Upper lobe of right lung (tissue), 1 donor: ENCODE measurements at places on chromosomes 1 and 21. TPM values are rescaled to one million over a fixed set of nuclear protein-coding genes. Genes with fewer than 3 reads are reported as not detected.
A peak's percentile ranks its signal among the peaks of the same experiment; 100 is the strongest.

- DNase-seq: peak; percentile 73
- peak overlapping the region; percentile 73 for H3K27ac ChIP-seq
- H3K36me3 ChIP-seq: no peaks in the 10 kb centered on the region
These were observed 7.0 kb upstream of the HEYL start for GRCh38 chr1:39646232-39647081.

DNA sequence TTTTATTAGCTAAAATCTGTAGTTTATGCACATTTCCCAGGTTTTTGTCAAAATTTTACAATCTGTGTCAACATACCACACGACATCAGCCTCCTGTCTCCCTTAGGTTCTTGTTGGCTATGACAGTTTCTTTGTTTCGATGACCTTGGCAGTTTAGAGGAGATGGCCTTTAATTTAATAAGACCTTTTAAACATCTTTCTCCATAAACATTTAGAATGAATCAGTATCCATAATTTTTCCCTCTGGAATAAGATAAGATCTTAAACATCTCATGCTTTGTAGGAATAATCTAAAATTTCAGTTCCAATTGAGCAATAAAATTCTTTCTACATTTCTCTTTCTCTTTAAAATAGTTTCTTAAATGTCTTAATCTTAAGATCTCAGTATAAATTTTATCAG, 28.7 kb upstream of the DYRK1A start:
- no peak overlapping the region for H3K4me3 ChIP-seq
- no peak overlapping the region for H3K27ac ChIP-seq
- H3K27me3 ChIP-seq: no peaks in the 10 kb centered on the region
- peaks cover 19% of the 10 kb centered on the region for H3K4me1 ChIP-seq
- DNase-seq: no peak
- H3K36me3 ChIP-seq: no peaks in the 10 kb centered on the region

Gene GPR161
- 14.5 TPM for total RNA-seq

DNA sequence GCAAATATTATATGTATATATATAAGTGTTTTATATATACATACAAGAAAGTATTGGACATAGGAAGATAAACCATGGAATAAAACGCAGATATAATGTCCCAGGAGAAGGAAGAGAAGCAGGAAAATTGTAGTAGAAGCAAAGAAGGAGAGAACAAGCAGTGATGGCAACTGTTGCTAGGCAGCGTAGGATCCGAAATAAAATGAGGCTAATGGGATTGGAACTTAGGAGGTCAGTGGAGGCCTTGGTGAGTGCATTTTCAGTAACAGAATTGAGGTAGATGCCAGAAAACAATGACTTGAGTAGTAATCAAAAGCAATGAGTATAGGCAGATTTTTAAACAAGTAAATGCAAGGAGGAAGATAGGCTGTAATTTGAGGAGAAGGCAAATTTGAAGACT, 265.8 kb downstream of the LRRC7 start:
- no peak for DNase-seq
- no peaks in the 10 kb centered on the region for H3K36me3 ChIP-seq
- H3K27ac ChIP-seq: no peak overlapping the region
- no peaks in the 10 kb centered on the region for H3K27me3 ChIP-seq
- no peaks in the 10 kb centered on the region for H3K4me1 ChIP-seq
- no peak overlapping the region for H3K4me3 ChIP-seq

DNA sequence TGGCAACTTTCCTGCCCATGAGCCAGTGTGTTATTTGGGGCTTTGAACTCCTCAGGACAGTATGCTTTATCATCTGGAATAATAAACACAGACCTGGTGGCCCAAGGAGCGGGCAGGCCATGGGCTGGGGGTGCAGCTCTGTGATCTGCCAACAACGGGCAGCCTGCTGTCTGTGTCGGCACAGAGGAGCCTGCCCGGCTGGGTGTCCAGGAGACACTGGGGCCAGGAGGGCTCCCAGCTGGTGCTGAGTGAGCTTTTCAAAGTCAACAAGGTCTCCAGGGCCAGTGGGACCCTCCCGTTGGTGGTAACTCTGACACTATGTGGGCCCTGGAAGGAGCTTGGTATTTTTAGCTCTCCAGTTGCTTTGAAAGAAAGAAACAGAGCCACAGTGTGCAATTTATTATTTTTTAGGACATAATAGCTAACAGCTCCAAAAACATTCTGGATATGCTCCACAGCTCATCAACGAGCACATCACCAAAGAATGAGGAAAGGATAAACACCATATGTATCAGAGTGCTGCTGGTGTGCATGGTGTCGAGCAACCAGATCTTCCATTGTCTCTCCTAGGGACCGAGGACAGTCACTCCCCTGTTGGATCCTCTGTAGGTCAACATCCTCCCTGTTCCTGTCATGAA, 488.7 kb upstream of the USP24 start:
- H3K27ac ChIP-seq: peak overlapping the region; percentile 2
- no peak overlapping the region for H3K4me3 ChIP-seq
- H3K27me3 ChIP-seq: no peaks in the 10 kb centered on the region
- DNase-seq: no peak
- H3K36me3 ChIP-seq: no peaks in the 10 kb centered on the region

DNA sequence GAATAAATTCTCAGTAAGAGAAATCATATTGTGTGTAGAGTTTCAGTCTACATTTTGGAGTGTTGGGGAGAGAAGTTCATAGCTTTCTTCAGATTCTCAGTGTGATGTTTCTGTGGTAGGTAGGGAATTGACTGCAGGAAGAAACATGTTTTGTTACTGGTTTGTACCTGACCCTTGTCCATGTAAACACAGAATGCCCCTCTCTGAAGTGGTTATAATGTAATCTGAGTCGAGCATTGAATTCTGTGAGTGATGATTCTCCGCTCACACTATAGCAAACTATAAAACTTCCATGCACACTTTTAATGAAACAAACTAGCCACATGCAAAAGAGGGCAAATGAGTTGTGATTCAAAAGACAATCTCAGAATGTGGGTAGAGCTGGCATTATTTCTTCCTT, 433.2 kb downstream of the USP25 start:
- H3K27me3 ChIP-seq: no peaks in the 10 kb centered on the region
- H3K4me1 ChIP-seq: no peaks in the 10 kb centered on the region
- H3K4me3 ChIP-seq: no peak overlapping the region
- no peak overlapping the region for H3K27ac ChIP-seq
- no peak for DNase-seq

DNA sequence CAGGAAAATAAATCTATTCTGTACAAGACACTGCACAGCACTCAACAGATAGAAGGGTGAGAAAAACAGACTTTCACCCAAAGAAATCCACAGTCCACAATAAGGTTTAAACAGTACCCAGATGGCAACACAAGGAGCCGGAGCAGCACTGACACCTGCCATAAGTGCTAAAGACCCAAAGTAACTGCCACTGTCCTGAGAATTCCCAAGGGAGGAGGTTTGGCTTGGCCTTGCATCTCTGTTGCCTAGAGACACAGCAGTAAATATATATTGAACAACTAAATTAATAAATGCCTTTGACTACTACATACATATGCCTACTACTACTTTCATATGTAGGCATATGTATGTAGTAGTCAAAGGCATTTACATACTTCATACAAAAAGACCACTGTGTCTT, 68.0 kb downstream of the VAV3 start:
- H3K36me3 ChIP-seq: no peaks in the 10 kb centered on the region
- no peak overlapping the region for H3K27ac ChIP-seq
- H3K27me3 ChIP-seq: no peaks in the 10 kb centered on the region
- no peak overlapping the region for H3K4me3 ChIP-seq
- DNase-seq: no peak

- DNase-seq: no peak
- peaks cover 21% of the 10 kb centered on the region for H3K36me3 ChIP-seq
- H3K4me1 ChIP-seq: peaks cover under 1% of the 10 kb centered on the region
- H3K4me3 ChIP-seq: no peak overlapping the region
- no peaks in the 10 kb centered on the region for H3K27me3 ChIP-seq
These were observed 25.2 kb downstream of the PPP2R5A start for GRCh38 chr1:212310383-212310782.

DNA sequence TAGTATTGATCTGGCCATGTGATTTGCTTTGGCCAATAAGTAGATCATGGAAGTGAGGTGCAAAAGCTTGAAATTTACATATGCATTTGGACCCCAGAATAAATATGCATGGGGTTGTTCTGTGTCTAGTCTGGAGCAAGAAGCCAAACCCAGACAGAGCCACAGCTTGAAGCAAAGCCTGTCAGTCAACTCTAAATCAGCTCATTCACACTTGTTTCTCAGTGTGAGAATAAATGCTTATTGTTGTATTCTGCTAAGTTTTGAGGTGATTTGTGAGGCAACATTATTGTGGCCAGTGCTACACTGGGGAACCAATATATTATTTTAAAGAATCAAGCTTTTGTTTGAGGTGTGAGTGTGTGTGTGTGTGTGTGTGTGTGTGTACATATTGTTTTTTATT, 12.2 kb upstream of the PGLYRP3 start:
- no peak overlapping the region for H3K27ac ChIP-seq
- no peaks in the 10 kb centered on the region for H3K27me3 ChIP-seq
- H3K4me1 ChIP-seq: no peaks in the 10 kb centered on the region
- DNase-seq: no peak
- H3K4me3 ChIP-seq: no peak overlapping the region
- H3K36me3 ChIP-seq: no peaks in the 10 kb centered on the region

Gene GPR3
- 0.90 TPM for total RNA-seq

GRCh38 chr1:10507111-10507879, 32.5 kb downstream of the PEX14 start:
- no peak for DNase-seq
- no peaks in the 10 kb centered on the region for H3K27me3 ChIP-seq
- H3K36me3 ChIP-seq: no peaks in the 10 kb centered on the region

DNA sequence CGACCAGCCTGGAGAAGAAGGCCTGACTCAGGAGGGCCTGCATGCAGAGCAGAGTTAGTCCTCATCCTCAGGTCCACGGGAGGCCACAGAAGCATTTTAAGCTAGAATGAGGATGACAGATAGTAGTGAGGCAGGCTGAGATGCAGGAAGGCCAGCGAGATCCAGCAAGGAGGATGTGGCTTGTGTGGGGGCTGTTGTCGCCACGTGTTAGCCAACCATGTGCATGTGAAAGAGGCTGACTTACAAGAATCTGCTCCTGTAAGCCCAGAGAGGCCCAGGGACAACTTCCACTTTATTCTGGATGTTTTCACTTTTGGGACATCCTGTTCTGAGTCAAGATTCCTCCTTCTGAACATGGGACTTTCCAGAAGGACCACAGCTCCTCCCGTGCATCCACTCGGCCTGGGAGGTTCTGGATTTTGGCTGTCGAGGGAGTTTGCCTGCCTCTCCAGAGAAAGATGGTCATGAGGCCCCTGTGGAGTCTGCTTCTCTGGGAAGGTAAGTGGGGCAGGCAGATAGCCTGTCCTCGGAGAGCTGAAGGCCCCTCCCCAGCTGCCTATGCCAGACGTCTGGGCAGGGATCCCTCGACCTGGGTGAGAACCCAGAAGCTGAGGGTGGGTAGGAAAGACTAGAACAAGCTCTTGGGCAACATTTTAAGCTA, at the start of gene SLAMF8:
Gene SLAMF8, plus strand, starts transcription at position 433 of the 661 bp plus-strand sequence. Its CDS starts 26 bp downstream, at position 459.
- peak; percentile 74 for DNase-seq

DNA sequence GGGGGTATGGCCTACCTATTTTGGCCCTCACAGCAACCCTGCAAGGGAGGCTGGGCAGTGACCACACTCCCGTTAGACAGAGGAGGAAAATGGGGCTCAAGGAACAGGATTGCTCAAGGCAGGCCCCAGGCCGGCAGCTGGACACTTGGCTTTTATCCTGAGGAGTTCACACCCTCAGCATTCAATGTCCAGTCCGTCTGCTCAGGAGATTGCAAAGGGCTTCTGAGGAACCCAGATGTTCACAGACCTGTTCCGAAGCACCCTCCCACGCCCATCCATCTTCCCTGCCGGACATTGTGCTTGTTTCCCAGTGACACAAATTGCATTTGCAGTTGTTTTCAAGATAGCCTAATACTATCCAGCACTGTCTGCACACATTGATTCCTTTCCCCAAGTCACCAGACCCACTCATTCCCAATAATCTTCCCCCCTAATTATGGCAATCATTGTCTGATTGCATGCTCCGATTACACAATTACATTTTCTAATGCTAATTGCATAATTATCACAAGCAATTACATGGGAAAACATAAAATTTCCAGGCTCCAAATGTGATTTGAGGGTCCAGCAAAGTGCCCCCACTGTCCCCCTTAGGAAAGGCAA, 4.3 kb upstream of the UBL4B start:
- no peaks in the 10 kb centered on the region for H3K36me3 ChIP-seq
- no peak overlapping the region for H3K4me3 ChIP-seq
- DNase-seq: no peak

DNA sequence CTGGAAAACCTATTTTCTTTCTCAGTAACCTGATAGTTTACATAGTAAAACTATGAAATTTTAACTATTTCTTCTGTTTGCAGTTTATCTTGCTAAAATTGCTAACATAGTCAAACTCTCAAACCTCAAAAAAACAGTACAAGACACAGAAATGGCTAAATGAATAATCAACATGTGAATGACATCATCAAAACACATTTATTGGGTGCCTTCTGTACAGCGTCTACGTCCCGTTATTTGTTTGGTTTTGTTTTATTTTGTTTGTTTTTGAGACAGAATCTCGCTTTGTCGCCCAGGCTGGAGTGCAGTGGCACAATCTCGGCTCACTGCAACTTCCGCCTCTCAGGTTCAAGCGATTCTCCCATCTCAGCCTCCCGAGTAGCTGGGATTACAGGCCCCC, 11.2 kb downstream of the RBM34 start:
- H3K36me3 ChIP-seq: peaks cover 98% of the 10 kb centered on the region
- DNase-seq: no peak
- H3K4me3 ChIP-seq: no peak overlapping the region

- DNase-seq: no peak
- no peaks in the 10 kb centered on the region for H3K27me3 ChIP-seq
- H3K27ac ChIP-seq: peak overlapping the region; percentile 58
- H3K4me3 ChIP-seq: no peak overlapping the region
- H3K4me1 ChIP-seq: peaks cover 11% of the 10 kb centered on the region
These were observed 6.0 kb downstream of the AKNAD1 start for GRCh38 chr1:108850929-108851328.

- no peaks in the 10 kb centered on the region for H3K27me3 ChIP-seq
- H3K36me3 ChIP-seq: peaks cover 30% of the 10 kb centered on the region
- H3K4me1 ChIP-seq: peaks cover 9% of the 10 kb centered on the region
- H3K4me3 ChIP-seq: peak overlapping the region; percentile 89
- no peak for DNase-seq
These were observed 773 bp downstream of the RABIF start for GRCh38 chr1:202888221-202888530.

DNA sequence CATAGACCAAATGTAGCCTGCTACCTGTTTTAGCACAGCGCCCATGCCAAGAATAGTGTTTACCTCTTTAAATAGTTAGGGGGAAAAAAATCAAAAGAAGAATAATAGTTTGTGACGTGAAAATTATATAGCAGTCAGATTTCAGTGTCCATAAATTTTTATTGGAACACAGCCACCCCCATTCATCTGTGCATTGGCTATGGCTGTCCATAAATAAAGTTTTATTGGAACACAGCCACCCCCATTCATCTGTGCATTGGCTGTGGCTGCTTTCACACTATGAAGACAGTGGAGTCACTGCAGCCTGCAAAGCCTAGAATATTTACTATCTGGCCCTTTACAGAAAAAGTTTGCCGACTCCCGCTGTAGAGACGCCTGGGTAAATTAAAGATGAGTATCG, 20.9 kb downstream of the EPHX1 start:
- H3K27ac ChIP-seq: no peak overlapping the region
- H3K36me3 ChIP-seq: peaks cover 59% of the 10 kb centered on the region
- H3K4me3 ChIP-seq: no peak overlapping the region
- peaks cover 25% of the 10 kb centered on the region for H3K4me1 ChIP-seq

- no peak overlapping the region for H3K4me3 ChIP-seq
- no peak overlapping the region for H3K27ac ChIP-seq
- no peak for DNase-seq
- peaks cover 24% of the 10 kb centered on the region for H3K4me1 ChIP-seq
- H3K27me3 ChIP-seq: no peaks in the 10 kb centered on the region
- H3K36me3 ChIP-seq: no peaks in the 10 kb centered on the region
These were observed 29.4 kb downstream of the VAV3 start for GRCh38 chr1:107935396-107936064.
